ENCODE measurements at places on chromosomes 5 and 9. TPM values are rescaled to one million over a fixed set of nuclear protein-coding genes. Genes with fewer than 3 reads are reported as not detected.

CCDC69 gene
- 97.0 TPM for total RNA-seq

KCNN2 gene
- 0.16 TPM for total RNA-seq

KIF20A gene
- total RNA-seq = not detected

ADAMTS6 gene
- total RNA-seq = 1.4 TPM

NOTCH1 gene
- 33.8 TPM for total RNA-seq

All from breast epithelium (tissue), 4 donors.